ENCODE measurements at places on chromosomes 2 and 18.

- DNase-seq: no peak
Measured at GRCh38 chr2:176325732-176326131, 56.5 kb downstream of the MTX2 start.

GRCh38 chr2:149768320-149768799 is 180.8 kb upstream of the MMADHC start:
- DNase-seq: no peak

DNA sequence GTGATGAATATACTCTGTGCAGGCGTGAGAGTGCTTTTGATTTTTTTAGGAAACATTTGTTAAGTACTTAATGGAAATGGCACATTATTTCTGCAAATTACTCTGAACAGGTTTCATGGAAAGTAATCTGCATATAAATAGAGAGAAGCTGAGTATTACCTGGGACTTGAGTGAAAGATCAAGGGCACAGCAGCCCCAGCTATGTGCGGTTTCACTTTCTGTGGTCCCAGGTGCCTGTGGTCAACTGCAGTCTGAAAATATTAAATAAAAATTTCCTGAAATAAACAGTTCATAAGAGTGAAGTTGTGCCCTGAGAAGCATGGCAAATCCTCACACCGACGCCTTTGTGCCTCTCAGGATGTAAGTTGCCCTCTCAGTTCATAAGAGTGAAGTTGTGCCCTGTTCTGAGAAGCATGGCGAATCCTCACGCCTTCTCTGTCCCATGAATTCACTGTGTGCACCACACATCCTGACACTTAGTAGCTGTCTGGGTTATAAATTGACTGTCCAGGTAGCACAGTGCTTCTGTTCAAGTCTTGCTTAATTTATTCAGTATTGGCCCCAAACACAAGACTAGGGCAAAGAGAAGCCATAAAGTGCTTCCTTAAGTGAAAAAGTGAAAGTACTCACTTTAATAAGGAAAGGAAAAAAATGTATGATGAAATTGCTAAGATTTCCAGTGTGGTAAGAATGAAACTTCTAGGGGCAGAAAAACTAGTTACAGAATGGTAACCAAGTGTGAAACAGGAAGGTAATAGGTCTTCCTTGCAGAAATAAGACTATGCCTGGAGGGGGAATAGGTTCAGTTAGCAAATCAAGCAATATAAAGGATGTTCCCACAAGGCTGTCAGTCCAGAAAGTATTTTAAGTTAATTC is 4.3 kb upstream of the SNTG2 start:
- DNase-seq: no peak

- no peak for DNase-seq
Measured at GRCh38 chr2:231911381-231911780, 14.8 kb downstream of the NPPC start.

DNA sequence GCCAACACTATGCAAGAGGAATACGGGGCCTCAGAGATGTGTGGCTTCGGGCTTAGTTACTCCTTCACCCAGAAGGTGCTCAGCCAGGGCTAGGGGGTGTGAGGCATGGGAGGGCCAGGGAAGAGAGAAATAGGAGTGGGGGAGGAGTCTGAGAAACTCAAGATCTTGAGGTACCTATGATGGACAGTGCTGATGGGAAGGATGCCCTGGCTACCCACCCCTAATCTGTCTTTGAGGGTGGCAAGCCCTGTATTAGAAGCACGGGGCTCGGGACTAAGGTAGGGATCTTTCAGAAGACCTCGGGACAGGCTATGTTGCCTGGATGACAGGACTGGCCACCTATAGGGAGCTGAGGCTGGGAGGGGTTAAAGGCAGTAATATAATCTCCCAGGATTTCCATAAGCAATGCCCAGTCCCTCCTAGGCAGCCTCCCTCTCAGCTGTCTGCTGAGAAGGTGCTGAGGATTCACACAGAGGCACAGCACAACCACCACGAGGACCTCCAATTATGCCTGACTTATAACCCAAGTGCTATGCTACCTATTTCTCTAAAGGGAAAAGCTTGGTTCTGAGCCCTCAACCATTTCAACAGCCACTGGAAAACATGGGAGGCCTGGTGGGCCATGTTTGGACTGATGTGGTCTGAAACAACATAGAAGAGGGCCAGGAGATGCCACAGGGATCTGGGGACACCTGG is 23.3 kb downstream of the MTHFD2 start:
- DNase-seq: no peak

DNA sequence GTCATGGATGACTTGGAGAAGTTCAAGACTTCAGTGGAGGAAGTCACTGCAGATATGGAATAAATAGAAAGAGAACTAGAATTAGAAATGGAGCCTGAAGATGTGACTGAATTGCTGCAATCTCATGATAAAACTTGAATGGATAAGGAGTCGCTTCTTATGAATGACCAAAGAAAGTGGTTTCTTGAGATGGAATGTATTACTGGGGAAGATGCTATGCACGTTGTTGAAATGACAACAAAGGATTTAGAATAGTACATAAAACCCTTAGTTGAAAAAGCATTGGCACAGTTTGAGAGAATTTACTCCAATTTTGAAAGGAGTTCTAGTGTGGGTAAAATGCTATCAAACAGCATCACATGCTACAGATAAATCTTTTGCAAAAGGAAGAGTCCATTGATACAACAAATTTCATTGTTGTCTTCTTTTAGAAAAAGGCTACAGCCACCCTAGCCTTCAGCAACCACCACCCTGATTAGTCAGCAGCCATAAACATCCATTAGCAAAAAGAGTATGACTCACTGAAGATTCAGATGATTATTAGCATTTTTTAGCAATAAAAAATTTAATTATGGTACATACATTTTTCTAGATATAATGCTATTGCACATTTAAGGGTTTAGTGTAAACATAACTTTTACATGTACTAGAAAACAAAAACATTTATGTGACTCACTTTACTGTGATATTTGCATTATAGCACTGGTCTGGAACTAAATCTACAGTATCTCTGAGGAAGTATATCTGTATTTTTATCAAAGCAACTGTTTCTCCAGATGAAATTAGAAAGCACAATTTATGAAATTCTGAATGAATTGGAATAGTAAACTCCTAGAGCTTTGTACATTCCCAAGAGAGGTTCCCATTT is 110.5 kb upstream of the TACR1 start:
- no peak for DNase-seq

DNA sequence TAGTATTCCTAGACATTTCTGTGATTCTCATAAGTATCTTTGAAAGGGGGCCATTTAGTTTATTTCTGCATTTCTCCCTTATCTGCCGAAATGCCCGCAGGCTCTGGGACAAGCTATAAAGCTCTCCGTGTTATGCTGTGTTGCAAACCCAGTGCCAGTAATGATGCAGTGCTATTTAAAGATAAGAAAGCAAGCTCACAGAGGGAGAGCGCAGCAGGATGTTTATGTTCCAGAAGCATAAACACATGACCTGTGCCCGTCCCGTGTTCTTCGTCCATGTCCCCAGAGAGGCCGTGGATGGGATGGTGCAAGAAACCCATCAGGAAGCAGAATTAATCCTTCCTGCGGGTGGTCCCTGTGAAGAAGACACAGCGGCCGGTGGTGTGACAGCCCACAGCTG is 99.4 kb downstream of the NEDD4L start:
- no peak for DNase-seq

DNA sequence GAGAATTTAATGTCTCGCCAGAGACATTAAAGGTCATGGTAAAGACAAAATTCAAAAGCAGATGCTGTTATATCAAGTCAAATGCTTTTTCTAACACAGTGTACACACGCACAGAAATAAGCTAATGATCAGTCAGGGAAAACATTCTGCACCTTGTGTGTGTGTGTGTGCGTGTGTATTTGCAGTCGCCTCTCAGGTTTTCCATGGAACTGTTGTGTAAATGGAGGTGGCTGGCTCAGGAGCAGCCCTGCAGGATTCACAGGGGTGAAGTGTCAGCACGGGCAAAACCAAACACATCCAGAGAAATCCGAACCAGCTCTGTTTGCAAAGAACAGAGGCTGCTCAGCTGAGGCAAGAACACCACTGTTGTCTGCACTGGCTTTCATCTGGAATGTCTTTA is 76.2 kb upstream of the YWHAQ start:
- no peak for DNase-seq

DNA sequence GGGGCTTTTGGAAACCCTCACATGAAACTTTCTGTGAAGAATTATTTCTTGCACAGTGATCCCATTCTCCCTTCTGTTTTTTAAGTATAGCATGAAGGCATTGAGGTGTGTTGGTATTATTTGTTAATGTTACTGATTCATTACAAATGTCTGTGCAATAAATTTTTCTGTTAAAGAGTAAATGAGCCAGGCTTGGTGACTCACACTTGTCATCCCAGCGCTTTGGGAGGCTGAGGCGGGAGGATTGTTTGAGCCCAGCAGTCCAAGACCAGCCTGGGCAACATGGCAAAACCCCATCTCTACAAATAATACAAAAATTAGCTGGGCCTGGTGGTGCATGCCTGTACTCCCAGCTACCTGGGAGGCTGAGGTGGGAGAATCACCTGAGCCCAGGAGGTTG is 87.8 kb downstream of the KCTD18 start:
- no peak for DNase-seq

GRCh38 chr2:240952496-240953246 is 45.7 kb upstream of the SNED1 start:
- no peak for DNase-seq

DNA sequence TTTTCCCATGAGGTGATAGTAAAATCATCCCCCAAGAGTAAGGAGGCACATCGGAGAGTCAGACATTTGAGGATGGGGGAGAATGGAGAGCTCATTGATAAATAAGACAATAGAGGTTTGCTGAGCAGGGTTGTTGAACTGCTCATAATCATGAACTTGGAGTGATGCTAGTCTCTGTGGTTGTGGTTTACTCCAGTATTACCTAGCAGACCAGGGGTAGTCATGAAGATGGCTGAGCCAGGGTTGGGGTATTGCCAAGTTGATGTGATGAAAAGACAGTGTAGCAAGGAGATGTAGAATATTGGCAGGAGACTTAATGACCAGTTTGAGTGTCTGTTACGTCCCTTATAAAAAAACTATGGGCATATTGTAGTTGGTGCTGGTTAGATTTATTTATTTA is 25.4 kb downstream of the CYBRD1 start:
- no peak for DNase-seq

GRCh38 chr18:50190236-50190635 is 4.7 kb downstream of the MYO5B start:
- DNase-seq: no peak

DNA sequence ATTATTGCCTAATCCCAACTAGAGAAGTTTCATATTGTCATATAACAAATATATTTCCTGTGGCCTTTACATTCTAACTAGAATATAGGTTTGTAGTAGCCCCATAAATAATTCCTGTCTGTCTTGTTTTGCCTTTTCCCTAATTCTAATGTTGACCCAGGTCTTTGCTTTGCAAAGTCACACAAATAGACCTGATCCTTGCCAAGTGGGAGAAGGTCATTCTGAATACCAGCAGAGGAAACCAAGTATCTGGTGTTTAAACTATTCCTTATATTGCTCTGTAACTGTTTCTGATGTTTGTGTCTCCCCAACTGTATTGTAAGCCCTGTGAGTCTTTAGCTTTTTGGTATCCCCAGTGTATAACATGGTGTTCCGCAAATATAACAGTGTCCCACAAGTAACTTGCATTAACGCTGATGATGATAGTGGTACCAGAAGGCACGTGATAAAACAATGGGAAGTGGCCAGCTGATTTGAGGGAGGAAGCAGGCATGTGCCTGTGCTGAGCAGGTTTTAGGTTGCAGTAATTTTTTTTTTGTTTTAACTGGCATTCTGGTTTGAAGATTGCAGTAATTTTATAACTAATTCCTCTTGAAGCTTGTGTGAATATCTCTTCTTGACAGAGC is 11.1 kb downstream of the HADHB start:
- DNase-seq: no peak

- DNase-seq: peak; percentile 17
Measured at GRCh38 chr2:26692279-26692896, at the start of gene KCNK3. TSS of gene KCNK3 (plus strand) at chr2:26692722. CDS start at chr2:26692876, 154 bp downstream.

GRCh38 chr2:63729362-63729761 is 112.3 kb upstream of the UGP2 start:
- DNase-seq: no peak

GRCh38 chr2:195343942-195344530 is 313.0 kb upstream of the SLC39A10 start:
- DNase-seq: no peak

DNA sequence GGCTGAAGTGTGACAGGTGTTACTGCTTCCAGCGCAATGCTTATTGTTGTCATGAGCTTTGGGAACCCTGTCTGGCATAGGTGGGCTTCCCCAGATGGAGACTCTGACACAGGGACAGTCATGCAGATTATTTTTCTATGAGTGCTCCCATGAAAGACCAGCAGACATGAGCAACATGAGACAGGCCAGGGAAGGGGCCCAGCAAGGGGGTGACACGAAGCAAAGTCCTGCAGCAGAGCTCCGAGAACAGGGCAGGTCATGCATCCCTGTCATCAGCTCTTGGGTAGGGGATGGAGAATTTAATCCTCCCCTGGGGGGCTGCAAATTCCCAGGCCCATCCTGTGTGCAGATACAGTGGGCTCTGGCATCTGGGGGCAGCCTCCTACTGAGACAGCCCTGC is 77.4 kb downstream of the CTAGE1 start:
- no peak for DNase-seq

- DNase-seq: no peak
Measured at GRCh38 chr2:17758118-17758517, 4.2 kb downstream of the GEN1 start.

DNA sequence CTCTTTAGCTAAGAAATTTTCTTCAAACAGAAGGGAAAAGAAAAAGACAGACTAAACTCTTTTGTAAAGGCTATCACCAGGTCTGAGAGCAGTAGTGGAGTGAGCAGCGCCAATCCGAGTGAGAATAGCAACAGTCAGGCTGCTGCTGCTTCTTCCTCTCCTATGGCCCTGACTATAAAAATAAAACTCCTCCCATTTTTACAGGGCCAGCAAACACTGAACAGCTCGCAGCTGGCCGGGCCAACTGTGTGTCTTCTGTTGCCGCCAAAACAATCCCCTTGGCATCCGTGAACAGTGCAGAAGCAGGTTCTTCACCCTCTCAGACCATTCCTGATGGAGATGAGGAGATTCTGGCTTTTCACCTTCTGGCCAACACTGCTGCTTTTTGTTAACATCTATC is 124.5 kb downstream of the CNTNAP5 start:
- no peak for DNase-seq

DNA sequence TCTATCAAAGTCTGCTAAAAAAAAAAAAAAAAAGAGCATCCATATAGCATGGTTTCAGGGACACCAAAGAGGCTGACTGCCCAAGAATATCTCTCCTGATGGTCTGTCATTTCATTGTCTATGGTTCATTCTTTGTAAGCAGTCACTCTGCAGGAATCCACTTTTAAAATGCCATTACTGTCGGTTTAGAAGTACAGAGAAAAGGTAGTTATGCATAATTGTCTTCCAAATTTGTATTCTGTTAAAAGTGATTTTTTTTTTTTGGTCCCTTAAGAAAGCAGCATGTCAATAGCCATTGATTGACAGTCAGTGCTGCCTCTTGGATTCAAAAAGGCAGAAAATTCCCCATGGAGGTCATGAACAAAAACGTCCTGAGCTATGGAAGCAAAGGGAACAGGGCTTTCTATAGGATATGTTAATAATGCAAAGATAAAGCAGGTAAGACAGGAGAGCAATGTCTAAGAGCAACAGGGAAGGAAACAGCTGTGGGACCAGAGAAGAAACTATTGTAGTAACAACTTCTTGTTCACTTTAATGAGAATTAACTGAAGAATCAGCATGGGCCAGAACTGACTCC is 245.8 kb downstream of the TMX3 start:
- DNase-seq: no peak

GRCh38 chr2:182920631-182921056 is 54.2 kb upstream of the FRZB start:
- DNase-seq: no peak
